ENCODE measurements at places on chromosomes 4 and X. TPM values are rescaled to one million over a fixed set of nuclear protein-coding genes. Genes with fewer than 3 reads are reported as not detected.

Gene TMSB15A
- 307 TPM for total RNA-seq

Gene CYLC1
- total RNA-seq = not detected

Gene NDUFC1
- total RNA-seq = 44.1 TPM

Gene CHRNA9
- total RNA-seq = 0.51 TPM

DNA sequence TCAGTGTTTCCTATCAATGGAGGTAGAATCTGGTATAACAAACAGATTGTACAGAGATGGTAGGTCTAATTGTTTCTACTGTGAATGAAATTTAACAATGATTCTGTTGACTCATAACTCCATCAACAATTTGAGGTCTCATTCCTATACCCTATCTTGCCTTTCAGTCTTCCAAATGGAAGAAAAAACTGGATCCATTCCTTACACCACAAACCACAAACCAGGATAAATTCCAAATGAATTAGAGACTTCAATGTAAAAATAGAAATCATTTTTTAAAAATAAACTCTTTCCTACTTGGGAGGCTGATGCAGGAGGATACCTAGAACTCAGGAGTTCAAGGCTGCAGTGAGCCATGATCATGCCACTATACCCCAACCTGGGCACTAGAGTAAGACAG lies 114.4 kb upstream of the WDR44 start:
- H3K36me3 ChIP-seq = no peaks in the 10 kb centered on the region
- no peak for DNase-seq
- H3K27me3 ChIP-seq = no peaks in the 10 kb centered on the region
- H3K4me1 ChIP-seq = 0 out of 2 replicates have a peak, but pooled peaks cover 2% of the 10 kb centered on the region

DNA sequence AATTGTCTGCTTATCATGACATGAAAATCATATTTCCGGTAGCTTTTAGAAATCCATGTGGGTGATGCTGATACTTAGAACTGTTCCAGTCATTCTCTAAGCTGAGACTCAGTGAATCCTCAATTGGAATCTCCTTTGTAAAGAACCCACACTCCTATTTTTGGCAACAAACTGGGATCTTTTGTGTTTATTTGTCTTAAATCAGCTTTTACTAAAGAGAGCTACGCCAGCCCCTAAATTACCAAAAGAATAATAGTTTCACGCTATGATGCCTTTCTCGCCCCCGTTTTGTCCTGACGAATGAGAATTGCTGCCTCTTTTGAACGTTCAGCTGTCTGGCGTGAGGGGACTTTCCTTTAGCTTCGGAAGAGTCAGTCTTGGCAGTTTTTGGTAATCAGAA lies 195.9 kb downstream of the SHOX start:
- H3K4me1 ChIP-seq = no peaks in the 10 kb centered on the region
- H3K4me3 ChIP-seq = peak overlapping the region; percentile 44
- DNase-seq = peak; percentile 44
- no peaks in the 10 kb centered on the region for H3K36me3 ChIP-seq
- H3K27ac ChIP-seq = peak overlapping the region; percentile 43

- H3K4me3 ChIP-seq = no peak overlapping the region
- DNase-seq = peak; percentile 24
These were observed 58.4 kb upstream of the NKX1-1 start for GRCh38 chr4:1464581-1465171.

DNA sequence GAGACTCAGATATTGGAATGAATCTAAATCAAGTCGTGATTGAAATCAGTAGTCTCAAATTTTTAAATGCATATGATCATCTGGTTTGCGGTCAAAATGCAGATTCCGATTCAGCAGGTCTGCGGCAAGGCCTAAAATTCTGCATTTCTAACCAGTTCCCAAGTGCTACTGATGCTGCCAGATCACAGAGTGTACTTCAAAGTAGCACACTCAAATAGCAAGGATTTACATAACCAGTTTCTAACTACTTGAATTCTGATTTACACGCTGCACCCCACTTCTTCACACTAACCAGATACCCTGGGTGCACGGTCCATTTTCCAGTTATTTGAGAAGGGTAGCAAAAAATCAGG lies 752 bp downstream of the MBTPS2 start:
- peaks cover 9% of the 10 kb centered on the region for H3K4me1 ChIP-seq
- peak overlapping the region; percentile 93 for H3K4me3 ChIP-seq
- H3K27me3 ChIP-seq = no peaks in the 10 kb centered on the region
- DNase-seq = no peak
- peaks cover 10% of the 10 kb centered on the region for H3K36me3 ChIP-seq

DNA sequence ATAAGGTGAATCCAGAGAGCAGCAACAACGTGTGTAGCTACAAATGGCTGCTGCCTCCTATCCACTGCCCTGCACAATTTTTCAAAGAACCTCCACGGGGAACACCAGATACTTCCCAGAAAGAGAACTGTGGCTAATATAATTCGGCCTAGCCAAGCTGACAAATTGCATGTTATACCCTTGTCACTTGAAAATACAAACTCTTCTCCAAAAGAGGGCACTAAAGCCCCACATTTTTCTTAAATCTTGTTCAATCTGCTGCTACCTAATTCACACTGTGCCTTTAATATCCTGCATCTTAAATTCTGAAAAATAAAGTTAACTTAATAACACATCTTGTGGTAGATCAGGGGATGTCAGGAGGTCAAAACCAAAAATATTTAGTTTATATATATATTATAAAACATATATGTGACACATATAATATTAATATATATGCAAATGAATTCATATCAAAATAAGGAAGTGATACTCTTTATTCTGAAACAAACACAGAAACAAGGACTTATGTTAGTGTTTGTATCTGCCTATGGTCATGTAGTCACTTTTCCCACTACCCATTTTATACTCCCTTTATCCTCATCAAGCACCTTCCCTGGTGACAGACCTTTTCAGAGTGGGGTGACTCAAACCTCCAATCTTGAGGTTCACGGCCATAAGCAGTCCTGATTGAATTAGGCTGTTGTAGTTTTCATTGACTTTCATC lies 24.1 kb downstream of the CT45A1 start:
- no peak overlapping the region for H3K4me3 ChIP-seq
- no peaks in the 10 kb centered on the region for H3K4me1 ChIP-seq
- H3K36me3 ChIP-seq = no peaks in the 10 kb centered on the region
- peak; percentile 17 for DNase-seq
- no peaks in the 10 kb centered on the region for H3K27me3 ChIP-seq

GRCh38 chr4:16692046-16692445 lies 206.4 kb downstream of the LDB2 start:
- DNase-seq = no peak
- no peaks in the 10 kb centered on the region for H3K36me3 ChIP-seq
- H3K27ac ChIP-seq = no peak overlapping the region
- H3K27me3 ChIP-seq = no peaks in the 10 kb centered on the region

DNA sequence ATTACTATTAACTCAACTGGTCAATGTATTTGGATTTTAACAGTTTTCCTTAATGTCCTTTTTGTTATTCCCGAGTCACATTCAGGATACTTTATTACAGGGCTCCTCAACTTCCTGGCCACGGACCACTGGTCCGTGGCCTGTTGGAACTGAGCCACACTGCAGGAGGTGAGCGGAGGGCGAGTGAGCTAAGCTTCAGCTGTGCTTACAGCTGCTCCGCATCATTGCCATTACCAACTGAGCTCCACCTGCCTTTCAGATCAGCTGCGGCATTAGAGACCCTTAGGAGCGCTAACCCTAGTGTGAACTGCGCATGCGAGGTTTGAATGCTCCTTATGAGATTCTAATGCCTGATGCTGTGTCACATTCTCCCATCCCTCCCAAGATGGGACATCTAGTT lies 591.7 kb downstream of the CCSER1 start:
- DNase-seq = peak; percentile 73
- H3K4me1 ChIP-seq = peaks cover 10% of the 10 kb centered on the region
- no peak overlapping the region for H3K27ac ChIP-seq
- H3K27me3 ChIP-seq = no peaks in the 10 kb centered on the region
- no peaks in the 10 kb centered on the region for H3K36me3 ChIP-seq
- no peak overlapping the region for H3K4me3 ChIP-seq

DNA sequence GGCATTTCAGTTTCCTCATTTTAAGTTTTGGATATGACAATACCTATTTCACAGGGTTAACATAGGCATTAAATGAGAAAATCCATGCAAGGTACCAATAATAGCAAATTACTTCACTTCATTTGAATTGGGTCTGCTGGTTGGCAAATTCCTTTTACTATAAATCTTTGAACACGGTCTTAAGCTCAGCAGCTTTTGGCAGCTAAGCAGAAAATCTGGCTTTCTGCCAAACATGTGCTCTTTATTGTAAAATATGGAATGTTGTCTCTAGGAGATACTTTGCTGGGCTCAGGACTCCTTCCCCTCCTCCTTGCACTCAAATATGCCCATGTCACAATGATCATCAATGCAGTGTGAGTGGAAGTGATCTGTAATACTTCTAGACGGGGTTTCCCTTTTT lies 16.8 kb upstream of the DMP1 start:
- H3K36me3 ChIP-seq = no peaks in the 10 kb centered on the region
- H3K27ac ChIP-seq = peak overlapping the region; percentile 30
- peak overlapping the region; percentile 14 for H3K4me3 ChIP-seq
- peak; percentile 52 for DNase-seq

GRCh38 chrX:21225643-21226042 lies 148.6 kb upstream of the CNKSR2 start:
- no peaks in the 10 kb centered on the region for H3K4me1 ChIP-seq
- no peaks in the 10 kb centered on the region for H3K27me3 ChIP-seq
- H3K36me3 ChIP-seq = no peaks in the 10 kb centered on the region
- DNase-seq = no peak
- no peak overlapping the region for H3K27ac ChIP-seq

DNA sequence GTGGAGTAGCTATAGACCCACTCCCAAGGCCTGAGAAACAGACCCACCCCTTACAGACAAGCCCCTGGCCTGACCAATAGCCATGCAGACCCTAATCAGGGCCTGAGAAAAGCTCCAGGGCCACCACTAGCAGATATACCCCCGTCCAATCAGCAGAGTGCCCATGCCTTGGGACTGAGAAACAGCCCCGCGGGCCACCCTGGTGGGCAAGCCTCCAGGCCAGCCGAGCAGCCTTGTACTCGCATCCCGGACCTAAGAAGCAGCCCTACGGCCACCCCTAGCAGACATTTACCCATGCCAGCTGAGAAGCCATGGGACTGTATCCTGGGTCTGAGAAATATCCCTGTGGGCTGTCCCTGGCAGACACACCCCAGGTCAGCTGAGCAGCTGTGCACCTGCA lies 436.5 kb downstream of the SMARCA1 start:
- DNase-seq = no peak
- no peaks in the 10 kb centered on the region for H3K36me3 ChIP-seq
- H3K27ac ChIP-seq = no peak overlapping the region
- no peaks in the 10 kb centered on the region for H3K27me3 ChIP-seq

- H3K27me3 ChIP-seq = no peaks in the 10 kb centered on the region
- no peak overlapping the region for H3K27ac ChIP-seq
- H3K4me3 ChIP-seq = no peak overlapping the region
- no peak for DNase-seq
- H3K4me1 ChIP-seq = no peaks in the 10 kb centered on the region
These were observed 185.7 kb upstream of the ZCCHC13 start for GRCh38 chrX:74117962-74118902.

DNA sequence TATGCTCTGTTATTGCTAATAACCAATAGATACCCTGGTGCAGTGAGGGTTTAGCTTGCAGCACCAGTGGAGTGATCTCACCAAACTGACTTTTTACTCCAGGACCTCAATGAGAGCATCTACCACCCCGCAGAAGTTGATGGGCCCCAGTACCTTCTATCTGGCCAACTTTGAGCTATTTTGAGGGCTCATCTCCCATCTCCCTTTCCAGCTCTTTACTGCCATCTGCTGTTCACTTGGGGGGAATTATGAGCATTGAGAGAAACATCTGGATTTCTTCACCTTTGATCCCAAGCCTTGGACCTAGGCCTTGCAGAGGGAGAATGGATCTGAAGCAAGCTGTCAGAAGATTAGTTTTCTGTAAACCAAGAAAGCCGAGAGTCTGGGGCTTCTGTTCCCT lies 143.6 kb downstream of the TMEM164 start:
- H3K27me3 ChIP-seq = no peaks in the 10 kb centered on the region
- DNase-seq = peak; percentile 14
- no peak overlapping the region for H3K4me3 ChIP-seq
- no peaks in the 10 kb centered on the region for H3K36me3 ChIP-seq

DNA sequence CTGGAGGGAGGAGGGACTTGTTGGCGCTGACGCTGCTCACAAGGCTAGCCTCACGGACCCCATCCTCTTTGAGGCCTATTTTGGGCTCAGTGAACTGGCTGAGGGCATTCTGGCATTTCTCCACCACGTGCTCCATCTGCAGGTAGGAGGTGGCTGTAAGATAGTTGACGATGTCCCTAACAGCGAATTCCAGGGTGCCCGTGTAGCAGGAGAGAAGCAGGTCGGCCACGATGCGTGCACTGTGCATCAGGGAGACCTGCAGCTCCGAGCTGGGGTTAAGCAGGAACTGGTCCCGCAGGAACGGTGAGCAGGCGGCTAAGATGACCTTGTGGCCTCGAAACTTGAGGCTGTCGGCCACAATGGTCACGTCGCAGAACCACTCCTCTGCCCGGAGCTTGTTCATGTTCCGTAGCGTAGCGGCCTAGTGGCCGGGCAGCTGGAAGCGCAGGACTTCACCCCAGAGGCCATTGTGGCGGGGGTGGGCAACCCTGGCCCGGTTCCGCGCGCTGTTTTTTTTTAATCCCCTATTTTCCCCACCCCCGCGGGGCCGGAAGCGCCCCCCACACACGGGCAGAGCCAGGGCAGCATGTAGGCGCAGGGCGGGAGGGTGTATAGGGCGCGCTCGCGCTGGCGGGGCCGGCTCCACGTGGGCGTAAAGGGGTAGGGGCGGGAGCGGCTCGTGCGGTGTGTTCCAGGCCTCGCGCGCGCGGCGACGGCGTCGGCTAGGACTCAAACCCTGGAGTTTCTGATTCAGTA lies 73.2 kb downstream of the UBE2K start:
- H3K4me3 ChIP-seq = no peak overlapping the region
- no peak overlapping the region for H3K27ac ChIP-seq
- DNase-seq = no peak
- H3K27me3 ChIP-seq = no peaks in the 10 kb centered on the region

- H3K4me1 ChIP-seq = no peaks in the 10 kb centered on the region
- no peaks in the 10 kb centered on the region for H3K36me3 ChIP-seq
- H3K27ac ChIP-seq = no peak overlapping the region
- no peak for DNase-seq
- H3K4me3 ChIP-seq = no peak overlapping the region
These were observed 914.8 kb upstream of the GRIA3 start for GRCh38 chrX:122269243-122269781.

DNA sequence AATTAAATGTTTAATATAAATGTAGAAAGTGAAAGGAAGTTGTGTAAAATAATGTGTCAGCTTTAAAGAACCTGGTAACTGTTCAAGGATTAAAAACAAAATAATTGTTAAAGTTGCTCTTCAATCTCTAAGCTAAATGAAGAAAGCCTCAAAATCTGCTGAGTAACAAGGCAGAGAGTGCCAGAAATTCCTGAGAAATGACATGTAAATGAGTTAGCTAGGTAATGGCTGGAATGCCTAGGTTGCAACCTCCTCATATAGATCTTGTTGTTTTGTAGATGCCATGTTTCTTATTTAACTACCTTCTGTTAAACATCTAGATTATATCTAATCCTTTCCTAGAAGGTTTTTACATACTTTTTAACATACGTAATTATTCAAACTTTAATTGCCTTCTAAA lies 763.6 kb upstream of the AGA start:
- H3K4me3 ChIP-seq = no peak overlapping the region
- no peak for DNase-seq
- no peaks in the 10 kb centered on the region for H3K4me1 ChIP-seq
- H3K36me3 ChIP-seq = no peaks in the 10 kb centered on the region
- H3K27me3 ChIP-seq = no peaks in the 10 kb centered on the region

- no peak overlapping the region for H3K27ac ChIP-seq
- H3K4me1 ChIP-seq = no peaks in the 10 kb centered on the region
- no peak for DNase-seq
- H3K27me3 ChIP-seq = no peaks in the 10 kb centered on the region
- no peaks in the 10 kb centered on the region for H3K36me3 ChIP-seq
These were observed 859.5 kb downstream of the STIM2 start for GRCh38 chr4:27720010-27720766.
